Right lobe of liver (tissue), 6 donors: ENCODE measurements at places on chromosomes 11 and 22. TPM values are rescaled to one million over a fixed set of nuclear protein-coding genes. Genes with fewer than 3 reads are reported as not detected.

C11orf16 gene
- not detected for total RNA-seq

SH3BP1 gene
- total RNA-seq, result 2.0 TPM

ELMOD1 gene
- 1.7 TPM for total RNA-seq

FKBP2 gene
- 68.6 TPM for total RNA-seq

OR6T1 gene
- not detected for total RNA-seq

SLC22A9 gene
- total RNA-seq, result 15.4 TPM

SLC22A12 gene
- 0.74 TPM for total RNA-seq

CTSW gene
- 0.49 TPM for total RNA-seq

RASL10A gene
- 1.1 TPM for total RNA-seq

DRD4 gene
- 0.31 TPM for total RNA-seq

APOL6 gene
- total RNA-seq, result 39.6 TPM

MS4A7 gene
- 24.7 TPM for total RNA-seq

SVIP gene
- total RNA-seq, result 12.0 TPM

ANGPTL5 gene
- total RNA-seq, result not detected

NTM gene
- total RNA-seq, result not detected

TBX10 gene
- not detected for total RNA-seq

RPUSD4 gene
- 12.8 TPM for total RNA-seq

PKNOX2 gene
- 0.09 TPM for total RNA-seq

TPBGL gene
- total RNA-seq, result not detected

RHOG gene
- 16.0 TPM for total RNA-seq

KDM4F gene
- not detected for total RNA-seq

ART1 gene
- total RNA-seq, result not detected

TIGD3 gene
- not detected for total RNA-seq

EIF3F gene
- 82.2 TPM for total RNA-seq

IL17REL gene
- total RNA-seq, result not detected

SCGB1C1 gene
- not detected for total RNA-seq

GGTLC2 gene
- total RNA-seq, result not detected

OR51G1 gene
- total RNA-seq, result not detected

GTSE1 gene
- 0.62 TPM for total RNA-seq

YPEL4 gene
- total RNA-seq, result 0.06 TPM

OR52I2 gene
- total RNA-seq, result not detected

C11orf87 gene
- total RNA-seq, result not detected

OR51I1 gene
- total RNA-seq, result not detected

ASRGL1 gene
- 7.2 TPM for total RNA-seq

GGTLC3 gene
- not detected for total RNA-seq

MMP13 gene
- total RNA-seq, result not detected

GAB4 gene
- total RNA-seq, result not detected

SLC22A25 gene
- 19.1 TPM for total RNA-seq

NEFH gene
- total RNA-seq, result 0.10 TPM

LRRC55 gene
- total RNA-seq, result not detected

OR4C16 gene
- total RNA-seq, result not detected

TANGO2 gene
- total RNA-seq, result 18.8 TPM

GPR83 gene
- 0.06 TPM for total RNA-seq

FOLR1 gene
- not detected for total RNA-seq

MPPED2 gene
- 0.77 TPM for total RNA-seq

DERL3 gene
- total RNA-seq, result 2.0 TPM

LARGE1 gene
- 17.6 TPM for total RNA-seq

PRRG4 gene
- total RNA-seq, result 4.7 TPM

ROM1 gene
- 1.3 TPM for total RNA-seq

HIC2 gene
- 1.7 TPM for total RNA-seq

LRRC4C gene
- total RNA-seq, result 0.27 TPM

ACR gene
- total RNA-seq, result 0.55 TPM

HBB gene
- total RNA-seq, result 25.1 TPM

C11orf65 gene
- total RNA-seq, result 0.88 TPM
